T-cell (primary cell): ENCODE measurements at places on chromosomes 3 and 15.

- no peak for DNase-seq
Measured at GRCh38 chr3:171358181-171358880, 101.9 kb downstream of the TNIK start.

- no peak for DNase-seq
Measured at GRCh38 chr15:67836134-67836455, 3.8 kb downstream of the RNU6-1 start.

DNA sequence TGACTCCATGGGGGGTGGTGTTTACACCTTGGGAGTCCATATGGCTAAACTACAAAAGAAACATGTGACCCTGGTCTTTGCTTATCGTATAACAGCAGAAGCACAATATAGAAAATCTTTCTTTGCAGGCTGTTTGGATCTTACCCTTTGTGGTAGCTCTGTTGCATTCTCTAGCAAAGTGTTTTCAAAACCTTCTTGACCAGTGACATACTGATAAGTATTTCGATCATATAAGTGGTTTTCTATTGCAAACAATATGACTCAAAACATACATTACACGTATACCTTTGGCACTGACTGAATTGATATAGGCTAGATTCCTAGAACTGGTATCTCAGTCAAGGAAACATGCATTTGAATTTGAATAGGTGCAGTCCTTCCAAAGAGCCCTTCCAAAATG lies 24.7 kb upstream of the ATP10A start:
- no peak for DNase-seq

- no peak for DNase-seq
Measured at GRCh38 chr3:87333393-87333892, 57.1 kb upstream of the POU1F1 start.

DNA sequence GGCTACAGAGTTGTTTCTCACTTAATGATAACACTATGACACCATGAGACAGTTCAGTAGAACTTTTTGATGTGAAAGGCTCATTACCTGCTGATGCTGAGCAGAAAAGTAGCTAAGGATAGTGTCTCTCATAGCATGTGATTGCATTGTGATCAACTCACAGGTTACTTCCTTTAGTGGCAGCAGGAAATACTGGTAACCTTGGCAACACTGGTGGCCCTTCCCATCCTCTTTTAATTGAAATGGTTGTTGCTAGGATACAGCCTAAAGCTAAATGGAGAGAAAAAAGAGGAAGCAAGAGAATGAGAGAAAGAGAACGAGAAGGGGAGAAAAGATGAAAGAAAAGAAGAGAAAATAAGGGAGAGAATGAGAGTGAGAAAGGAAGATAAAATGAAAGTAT lies 204.7 kb upstream of the GAP43 start:
- no peak for DNase-seq

DNA sequence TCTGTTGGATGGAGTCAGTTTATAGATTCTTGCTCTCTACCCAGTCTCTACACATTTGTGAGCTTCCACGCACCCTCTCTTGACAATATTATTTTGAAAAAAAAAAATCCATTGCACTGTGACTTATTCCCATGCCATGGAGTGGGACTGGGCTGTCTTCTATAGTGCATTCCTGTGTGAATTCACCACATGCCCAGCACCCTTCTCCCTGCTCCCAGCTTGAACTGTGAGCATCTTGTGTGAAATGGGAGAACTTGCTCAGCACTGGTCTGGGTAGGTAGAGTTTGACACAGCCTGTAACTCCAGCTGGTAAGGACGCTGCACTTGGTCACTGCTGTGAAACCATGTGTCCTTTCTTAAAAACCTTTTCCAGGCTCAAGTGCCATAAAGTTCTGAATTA lies 91.9 kb downstream of the ARNT2 start:
- DNase-seq, result no peak

DNA sequence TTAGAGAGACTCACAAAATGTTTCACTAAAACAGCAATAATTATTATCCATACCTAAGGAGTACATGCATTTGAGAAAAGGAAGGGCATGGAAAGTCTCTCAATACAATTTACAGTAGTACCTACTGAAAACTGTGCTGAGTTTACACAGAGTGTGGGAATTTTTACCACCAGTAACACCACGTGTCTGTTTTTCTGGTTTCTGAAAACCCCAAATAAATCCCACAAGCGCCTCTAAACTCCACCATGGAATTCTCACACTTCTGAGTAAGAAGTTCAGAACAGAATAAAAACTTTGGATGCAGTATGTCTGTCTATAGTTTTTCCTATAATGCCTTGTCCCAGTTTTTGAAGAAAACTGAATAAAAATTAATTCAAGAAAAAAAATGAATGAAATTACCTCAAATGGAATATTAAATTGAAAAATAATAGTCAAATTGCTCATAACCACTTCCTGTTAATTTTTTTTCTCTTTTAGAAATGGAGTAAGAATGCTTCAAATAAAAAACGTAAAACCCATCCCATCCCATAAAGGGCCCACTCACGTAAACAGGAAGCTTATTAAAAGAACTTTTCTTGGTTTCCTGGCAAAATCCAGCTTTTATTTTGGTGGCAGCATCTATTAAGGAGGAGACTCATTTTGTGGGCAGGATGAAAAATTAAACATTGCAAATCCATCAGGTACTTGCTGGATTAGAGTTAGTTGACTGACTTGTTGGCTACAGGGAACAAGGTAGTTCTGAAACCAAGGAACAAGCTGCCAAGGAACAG lies 378.1 kb downstream of the TIGIT start:
- no peak for DNase-seq

- no peak for DNase-seq
Measured at GRCh38 chr3:180747805-180748361, 68.6 kb upstream of the CCDC39 start.

- no peak for DNase-seq
Measured at GRCh38 chr15:66169023-66169422, 84.5 kb downstream of the MEGF11 start.

- DNase-seq, result no peak
Measured at GRCh38 chr3:57740027-57740426, 16.1 kb upstream of the SLMAP start.

- no peak for DNase-seq
Measured at GRCh38 chr3:117054556-117054955, 345.0 kb downstream of the TUSC7 start.

- no peak for DNase-seq
Measured at GRCh38 chr3:47004369-47005211, 25.1 kb downstream of the NBEAL2 start.

- DNase-seq, result peak; percentile 25
Measured at GRCh38 chr3:160006282-160007163, 17.9 kb downstream of the IL12A start.

GRCh38 chr3:10515884-10516495 lies 10.6 kb upstream of the ATP2B2 start:
- no peak for DNase-seq

GRCh38 chr3:163490119-163490518 lies 1588.2 kb downstream of the SI start:
- DNase-seq, result no peak

GRCh38 chr3:126480861-126481260 lies 5.2 kb upstream of the ZXDC start:
- DNase-seq, result no peak

- DNase-seq, result no peak
Measured at GRCh38 chr3:133532951-133533350, 40.5 kb upstream of the CDV3 start.

DNA sequence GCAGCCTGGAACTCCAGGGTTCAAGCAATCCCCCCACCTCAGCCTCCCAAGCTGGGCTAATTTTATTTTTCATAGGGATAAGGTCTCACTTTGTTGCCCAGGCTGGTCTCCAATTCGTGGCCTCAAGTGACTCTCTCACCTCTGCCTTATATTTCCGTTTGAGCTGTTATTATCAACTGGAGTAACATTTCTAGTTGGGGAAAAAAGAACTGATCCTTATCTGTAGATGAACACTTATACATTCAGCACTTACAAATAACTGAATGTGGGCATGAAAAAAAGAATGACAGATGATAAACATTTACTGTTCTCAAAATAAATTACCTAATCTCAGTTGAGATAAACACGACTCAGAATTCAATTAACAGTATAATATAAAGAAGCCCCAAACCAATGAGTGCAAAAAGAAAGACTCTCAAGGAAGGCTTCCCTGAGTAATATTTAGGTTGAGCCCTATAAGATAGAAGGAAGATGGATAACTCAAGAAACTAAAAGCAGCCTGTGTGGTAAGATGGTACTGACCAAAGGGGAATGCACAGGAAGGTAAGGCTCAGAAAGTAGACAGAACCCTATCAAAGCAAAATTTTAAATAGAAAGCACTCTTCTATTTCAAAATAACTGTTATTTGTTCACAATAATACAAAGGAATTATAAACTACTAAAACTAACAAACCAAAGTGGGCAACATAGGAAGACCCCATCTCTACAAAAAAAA lies 11.8 kb downstream of the UBE3A start:
- DNase-seq, result no peak

GRCh38 chr3:97613139-97613538 lies 151.4 kb upstream of the ARL6 start:
- no peak for DNase-seq

DNA sequence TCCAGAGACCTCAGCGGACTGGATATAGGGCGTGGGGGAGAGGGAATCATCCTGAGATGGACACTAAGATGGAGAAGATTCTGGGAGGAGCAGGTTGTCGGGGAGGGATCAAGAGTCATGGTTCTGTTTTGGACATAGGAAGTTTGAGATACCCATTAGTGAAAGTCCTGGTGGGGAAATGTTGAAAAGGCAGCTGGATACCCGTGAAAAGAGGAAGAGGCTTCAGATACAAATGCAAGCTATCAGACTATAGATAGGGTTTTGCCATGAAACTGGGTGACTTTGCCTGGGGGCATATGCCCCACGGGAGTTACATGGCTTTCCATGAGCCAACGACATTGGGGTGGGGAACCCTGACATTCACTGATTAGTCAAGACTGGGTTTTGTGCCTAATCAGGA lies 1.1 kb upstream of the GPR62 start:
- no peak for DNase-seq

DNA sequence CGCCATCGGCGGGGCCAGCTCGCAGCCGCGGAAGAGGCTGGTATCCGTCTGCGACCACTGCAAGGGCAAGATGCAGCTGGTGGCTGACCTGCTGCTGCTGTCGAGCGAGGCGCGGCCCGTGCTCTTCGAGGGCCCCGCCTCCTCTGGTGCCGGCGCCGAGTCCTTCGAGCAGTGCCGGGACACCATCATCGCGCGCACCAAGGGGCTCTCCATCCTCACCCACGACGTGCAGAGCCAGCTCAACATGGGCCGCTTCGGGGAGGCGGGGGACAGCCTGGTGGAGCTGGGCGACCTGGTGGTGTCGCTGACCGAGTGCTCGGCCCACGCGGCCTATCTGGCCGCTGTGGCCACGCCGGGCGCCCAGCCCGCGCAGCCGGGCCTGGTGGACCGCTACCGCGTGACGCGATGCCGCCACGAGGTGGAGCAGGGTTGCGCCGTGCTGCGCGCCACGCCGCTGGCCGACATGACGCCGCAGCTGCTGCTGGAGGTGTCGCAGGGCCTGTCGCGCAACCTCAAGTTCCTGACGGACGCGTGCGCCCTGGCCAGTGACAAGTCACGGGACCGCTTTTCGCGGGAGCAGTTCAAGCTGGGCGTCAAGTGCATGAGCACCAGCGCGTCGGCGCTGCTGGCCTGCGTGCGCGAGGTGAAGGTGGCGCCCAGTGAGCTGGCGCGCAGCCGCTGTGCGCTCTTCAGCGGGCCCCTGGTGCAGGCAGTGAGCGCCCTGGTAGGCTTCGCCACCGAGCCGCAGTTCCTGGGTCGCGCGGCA lies 1.8 kb downstream of the TLNRD1 start:
- no peak for DNase-seq

DNA sequence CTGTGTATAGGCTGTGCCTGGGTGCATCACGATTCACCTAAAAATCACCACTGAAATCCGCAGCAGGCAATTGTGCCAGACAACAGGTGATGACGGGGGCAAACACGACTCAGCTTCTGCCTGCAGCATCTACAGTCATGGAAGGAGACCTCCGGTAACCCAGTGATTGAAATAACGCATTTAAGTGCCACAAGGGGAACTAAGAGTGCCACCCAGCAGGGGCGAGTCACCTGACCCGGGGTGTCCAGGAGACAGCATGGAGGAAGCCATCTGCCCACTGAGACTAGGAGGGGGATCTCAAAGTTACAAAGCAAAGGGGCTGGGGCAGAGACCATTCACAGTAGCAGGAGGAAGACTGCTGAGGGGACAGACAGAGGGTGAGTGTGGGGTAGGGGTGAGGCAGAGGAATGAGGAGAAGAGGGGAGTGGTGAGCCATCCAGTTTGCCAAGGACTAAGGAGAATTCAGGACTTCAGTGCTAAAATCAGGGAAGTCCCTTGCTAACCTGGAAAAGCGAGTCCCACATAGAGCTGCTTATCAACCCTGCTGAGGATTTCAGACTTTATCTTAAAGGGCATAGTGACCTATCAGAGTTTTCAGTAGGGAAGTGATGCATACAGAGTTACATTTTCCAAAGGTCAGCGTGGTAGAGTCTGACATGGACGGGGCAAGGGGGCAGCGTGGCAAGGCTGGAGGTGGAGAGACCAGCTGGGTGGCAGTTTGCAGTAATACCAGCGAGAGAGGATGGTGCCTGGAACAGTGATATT lies 256.7 kb upstream of the HES1 start:
- no peak for DNase-seq

GRCh38 chr3:170228093-170228766 lies 6.0 kb downstream of the PRKCI start:
- no peak for DNase-seq

DNA sequence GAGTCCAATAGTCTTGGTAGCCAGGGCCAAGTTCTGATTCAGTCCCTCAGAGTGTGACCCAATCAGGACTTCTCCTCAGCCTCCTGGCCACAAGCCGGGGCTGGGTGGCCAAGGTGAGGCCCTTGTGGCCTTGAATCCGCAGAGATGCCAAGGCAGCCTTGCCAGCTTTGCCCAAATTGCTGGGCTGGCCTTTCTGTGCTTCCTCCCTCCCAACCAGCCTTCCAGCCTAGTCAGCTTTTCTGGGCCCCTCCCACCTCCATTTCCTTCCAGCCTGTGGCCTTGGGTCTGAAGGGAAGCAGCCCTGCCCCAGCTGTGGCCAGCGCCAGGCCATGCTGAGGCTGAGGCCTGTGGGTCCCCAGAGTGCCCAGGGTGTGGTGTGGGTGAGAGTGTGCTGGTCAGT lies 34.3 kb upstream of the ANKDD1A start:
- DNase-seq, result no peak

GRCh38 chr3:149417174-149417573 lies 39.7 kb upstream of the TM4SF1 start:
- DNase-seq, result no peak

DNA sequence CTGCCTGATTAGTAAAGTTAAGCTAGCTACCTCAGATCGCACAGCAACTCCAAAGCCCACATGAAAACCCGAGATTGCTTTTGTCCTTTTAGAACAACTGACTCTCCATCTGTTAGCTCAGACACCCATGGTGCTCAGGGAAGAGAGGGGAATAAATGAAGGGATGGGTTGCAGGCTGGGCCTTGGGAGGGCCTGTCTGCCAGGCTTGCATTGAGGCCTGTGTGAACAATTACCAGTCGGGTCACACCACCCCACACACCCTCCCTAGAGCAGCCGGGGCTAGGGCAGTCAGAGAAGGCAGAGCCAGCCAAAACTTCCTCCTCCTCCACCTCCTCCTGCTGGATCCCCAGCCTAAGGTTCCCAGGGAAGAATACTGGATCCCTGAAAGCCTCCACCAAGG lies 8.8 kb upstream of the PRKAR2A start:
- DNase-seq, result no peak

GRCh38 chr3:14258906-14259904 lies 80.6 kb downstream of the LSM3 start:
- DNase-seq, result no peak
